ENCODE measurements at places on chromosomes 12 and 14.

- no peak for DNase-seq
Measured at GRCh38 chr14:102074415-102074964, 12.4 kb downstream of the HSP90AA1 start.

DNA sequence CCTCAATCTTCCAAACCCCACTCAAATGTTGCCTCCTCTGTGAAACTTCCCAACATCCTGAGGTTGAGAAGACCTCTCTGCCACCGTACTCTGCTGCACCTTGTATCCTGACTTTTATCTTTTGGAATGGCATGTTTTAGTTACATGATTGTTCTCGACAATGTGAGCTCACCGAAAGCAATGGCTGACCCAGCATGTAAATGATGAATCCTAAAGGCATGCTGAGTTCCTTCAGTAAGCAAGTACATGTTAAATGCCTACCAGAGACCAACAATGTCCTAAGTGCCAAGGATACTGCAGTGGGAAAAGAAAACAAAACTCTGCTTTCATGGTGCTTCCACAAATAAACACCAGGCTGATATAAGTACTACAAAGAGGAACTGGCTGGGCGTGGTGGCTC is 13.7 kb downstream of the PPP1R13B start:
- DNase-seq, result no peak

DNA sequence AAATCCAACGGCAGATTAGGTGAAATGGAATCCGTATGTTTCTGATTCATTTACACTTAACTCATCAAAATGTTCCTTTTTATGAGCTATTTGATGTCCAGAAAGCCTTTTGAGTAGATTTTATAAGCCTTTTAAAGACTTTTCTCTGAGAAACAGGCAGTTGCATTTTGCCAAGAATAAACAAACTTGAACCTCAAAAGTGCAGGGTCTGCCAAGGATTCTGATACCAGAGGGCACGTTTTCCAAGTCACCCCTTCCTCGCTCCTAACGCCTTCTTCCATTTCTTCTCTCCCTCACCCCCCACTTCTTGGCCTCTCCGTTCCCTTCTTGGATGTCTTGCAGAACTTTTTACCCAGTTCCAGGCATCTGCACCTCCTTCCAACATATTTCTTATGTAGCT is 200.6 kb upstream of the TBX3 start:
- DNase-seq, result no peak

DNA sequence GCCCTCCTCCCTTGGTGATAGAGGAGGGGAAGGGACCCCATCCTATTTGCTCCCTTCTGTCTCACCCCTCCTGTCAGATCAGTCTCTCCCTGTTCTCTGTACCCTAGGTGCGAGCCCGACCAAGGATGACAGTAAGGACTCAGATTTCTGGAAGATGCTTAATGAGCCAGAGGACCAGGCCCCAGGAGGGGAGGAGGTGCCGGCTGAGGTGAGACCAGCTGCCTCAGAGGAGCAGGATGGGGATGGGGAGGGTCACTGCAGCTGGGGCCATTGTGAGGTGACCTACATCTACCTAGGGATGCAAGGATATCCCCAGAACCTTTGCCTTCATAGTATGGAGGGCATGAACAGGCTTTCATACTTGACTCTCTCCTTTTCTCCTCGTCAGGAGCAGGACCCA is 22.2 kb downstream of the AGAP2 start:
- no peak for DNase-seq

DNA sequence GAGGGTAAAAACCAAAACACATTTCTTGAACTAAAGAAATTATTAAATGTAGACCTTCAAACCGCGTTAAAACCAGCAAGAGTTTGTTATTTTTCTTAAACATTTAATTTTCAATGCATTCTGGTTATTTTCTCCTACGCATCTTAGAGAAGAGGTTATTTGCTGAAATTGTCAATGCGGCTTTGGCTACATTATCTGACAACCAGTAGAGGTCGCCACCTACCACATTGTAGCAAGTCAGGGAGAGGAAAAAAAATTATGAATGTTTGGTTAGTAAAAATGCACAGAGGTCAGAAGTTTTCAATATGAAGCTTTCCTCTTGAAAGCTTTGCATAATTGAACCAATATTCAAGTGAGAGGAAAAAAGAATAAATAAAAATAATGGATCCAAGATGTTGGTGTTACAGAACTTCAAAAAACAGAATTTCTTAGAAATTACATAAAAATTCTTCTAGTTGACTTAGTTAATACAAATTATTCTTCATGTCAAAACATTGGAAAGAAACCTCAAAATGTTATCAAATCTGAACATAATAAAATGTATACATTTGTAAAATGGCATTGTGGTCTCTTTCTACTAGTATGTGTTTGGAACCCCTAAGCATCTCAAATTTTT is 159.4 kb upstream of the TMTC2 start:
- no peak for DNase-seq

- no peak for DNase-seq
Measured at GRCh38 chr12:46456356-46457334, 84.1 kb upstream of the SLC38A2 start.

GRCh38 chr14:31253746-31254471 is 46.3 kb upstream of the HECTD1 start:
- DNase-seq, result no peak

DNA sequence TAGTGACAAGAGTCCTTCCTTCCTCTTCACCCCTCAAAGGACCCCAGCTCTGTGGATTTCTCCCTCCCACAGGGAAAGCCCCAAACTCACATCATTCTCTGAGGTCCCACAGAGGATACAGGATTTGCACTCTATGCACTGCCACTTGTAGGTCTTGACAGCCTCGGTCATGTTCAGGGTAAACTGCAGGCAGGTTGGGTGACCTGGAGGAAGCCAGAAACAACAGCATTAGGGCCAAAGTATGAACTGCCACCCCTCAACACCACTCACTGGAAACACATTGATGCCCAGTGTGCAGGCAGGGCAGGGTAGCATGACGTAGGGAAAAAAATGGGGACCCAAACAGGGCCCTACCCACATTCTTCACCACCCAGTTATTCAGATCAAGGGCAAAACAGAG is 264.4 kb downstream of the DPF3 start:
- no peak for DNase-seq

- DNase-seq, result no peak
Measured at GRCh38 chr12:122687086-122687485, 16.1 kb downstream of the HCAR2 start.

- no peak for DNase-seq
Measured at GRCh38 chr12:96343347-96343954, 56.8 kb downstream of the CDK17 start.

GRCh38 chr14:92719421-92719820 is 29.0 kb downstream of the LGMN start:
- no peak for DNase-seq

DNA sequence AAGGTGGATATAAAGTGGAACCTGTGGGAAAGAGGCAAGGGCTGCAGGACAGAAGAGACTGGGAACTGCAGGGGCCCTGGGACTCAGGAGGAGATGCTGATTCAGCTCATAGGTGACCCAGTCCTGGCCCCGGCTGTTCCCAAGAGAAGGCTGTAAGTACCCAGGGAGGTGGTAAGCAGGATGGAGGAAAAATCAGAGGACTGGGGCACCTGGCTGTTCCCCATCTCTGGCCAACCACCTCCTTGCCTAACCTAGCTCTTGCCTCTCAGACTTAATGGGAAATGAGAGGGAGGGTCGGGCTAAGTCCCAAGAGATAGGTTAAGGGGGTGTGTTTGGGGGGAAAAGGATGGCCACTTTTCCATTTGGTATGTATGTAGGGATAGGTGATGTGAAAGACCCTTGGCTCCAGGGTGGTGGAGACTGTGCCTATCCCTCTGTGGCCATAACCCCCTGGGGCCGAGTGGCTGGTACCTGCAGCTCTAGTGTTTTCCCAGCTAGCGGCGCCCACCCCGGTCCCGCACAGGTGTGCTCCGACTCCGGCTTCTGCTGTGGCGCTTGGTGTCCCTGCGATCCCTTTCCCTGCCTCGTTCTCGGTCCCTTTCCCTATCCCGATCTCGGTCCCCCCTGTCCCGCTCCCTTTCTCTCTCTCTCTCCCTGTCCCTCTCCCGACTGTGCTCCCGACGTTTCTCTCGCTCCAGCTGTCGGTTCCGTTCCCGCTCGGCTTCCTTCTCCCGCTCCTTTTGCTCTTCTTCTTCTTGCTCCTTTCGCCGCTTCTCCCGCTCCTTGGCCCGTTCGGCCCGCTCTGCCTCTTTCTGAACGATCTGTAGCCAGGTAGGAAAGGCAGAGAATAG is 1.6 kb upstream of the CDH24 start:
- no peak for DNase-seq

DNA sequence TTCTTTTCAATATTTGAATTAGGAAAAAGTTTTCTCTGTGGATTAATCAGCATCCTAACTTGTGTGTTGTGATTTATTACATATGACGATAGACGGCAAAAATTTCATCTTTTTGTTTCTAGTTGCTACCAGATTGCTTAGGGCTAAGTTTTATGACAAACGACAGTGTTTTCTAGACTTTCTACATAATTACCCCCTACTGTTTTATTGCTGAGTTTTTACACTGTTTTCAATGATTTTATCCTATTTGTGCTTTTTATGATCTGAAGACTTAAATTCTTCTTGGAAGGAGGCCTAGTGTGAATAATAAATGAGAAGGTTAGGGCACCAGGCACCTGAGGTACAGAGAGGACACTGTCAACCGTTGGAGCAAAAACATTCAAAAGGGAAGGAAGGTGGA is 88.1 kb downstream of the TXNDC16 start:
- no peak for DNase-seq

DNA sequence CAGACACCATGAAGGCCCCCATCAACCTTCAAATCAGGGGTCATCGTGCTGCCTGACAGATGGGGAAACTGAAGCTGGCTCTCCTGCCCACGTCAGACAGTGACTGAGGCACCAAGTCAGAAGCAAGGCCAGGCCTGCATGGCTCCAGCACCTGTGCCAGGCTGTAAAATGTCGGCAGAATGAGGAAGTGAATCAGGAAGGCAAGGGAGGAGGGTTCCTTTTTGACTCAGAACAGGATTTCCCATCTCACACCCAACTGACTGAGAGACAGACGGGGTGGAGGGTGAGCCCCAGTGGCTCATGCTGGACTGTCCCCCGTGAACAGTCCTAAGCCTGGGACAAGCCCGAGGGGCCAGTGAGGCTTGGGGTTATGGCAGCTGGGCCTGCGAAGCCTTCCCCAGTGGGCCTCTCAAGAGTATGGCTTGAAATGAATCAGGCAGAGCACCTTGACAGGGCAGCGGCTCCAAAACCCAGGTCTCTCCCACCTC is 20.9 kb downstream of the SYNE3 start:
- no peak for DNase-seq

DNA sequence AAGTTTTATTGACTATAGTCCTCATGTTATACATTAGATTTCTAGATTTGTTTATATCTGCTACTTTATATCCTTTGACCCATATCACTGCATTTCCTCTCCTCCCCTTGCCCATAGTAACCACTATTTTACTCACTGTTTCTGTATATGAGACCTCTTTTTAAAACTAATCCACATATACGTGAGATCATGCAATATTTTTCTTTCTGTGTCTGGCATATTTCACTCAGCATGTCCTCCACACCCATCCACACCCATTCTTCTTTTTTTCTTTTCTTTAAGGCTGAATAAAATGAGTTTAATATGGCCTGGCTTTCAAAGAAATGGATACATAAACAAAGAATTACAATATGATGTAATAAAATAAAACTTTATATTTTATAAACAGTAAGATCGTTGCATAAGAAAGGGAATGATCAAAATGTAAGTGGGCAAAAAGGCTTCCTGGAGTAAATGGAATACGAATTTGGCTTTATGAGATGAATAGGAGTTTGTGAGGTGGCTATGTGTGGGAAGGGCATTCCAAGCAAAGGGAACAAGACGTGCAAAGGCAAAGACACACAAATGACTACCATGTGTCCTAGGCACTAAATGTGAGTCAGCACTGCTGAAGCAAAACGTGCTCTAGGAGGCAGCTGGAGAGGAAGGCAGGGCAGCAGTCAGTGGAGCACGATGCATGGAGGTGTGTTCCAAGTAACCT is 53.2 kb upstream of the HIF1A start:
- no peak for DNase-seq

DNA sequence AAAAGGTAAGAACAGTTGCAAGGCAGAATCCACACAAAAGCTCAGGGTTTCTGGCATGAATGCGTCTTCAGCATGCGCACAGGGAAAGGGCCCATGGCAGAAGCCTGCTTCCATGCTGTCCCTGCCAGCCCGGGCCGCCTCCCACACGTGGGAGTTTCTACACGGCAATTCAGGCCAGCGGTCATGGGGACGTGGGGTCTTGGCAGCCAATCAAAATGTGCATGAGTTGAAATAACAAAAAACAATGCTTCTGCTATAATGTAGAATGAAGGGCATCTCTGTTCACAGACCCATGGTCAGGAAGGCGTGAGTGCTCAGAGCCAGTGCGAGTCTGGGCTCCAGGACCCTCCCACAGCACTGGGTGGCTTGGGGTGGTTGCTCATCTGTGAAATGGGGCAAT is 28.6 kb downstream of the AMN start:
- DNase-seq, result no peak

DNA sequence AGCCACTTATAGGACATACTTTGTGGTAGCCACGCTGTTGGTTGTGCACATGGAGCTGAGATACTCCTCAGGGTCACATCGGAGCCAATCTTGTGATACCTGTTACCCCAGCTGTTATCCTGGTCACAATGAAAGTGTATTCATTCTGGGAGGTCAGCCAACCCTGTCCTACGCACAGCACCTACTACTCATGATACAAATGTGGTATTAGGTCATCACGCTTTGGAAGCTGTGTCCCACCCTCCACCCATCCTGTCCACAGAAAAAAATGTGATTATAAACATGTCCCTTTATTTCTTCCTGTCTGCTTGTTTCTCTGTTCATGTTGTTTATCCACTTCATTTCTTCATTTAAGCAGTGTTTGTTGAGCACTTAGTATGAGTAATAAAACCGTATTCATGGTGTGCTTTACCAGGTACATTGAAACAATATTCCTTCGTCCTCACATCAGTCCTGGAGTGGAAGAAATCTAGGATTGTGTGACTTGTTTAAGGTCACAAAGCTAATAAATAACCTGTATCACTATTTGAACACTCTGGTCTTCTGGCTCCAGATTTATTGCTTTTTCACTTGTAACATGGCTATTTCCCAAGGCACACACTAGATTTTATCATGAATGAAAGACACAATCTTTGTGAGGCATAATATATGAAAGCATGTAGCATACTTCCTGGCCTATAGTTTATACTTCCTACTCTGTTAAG is 73.1 kb downstream of the DERA start:
- DNase-seq, result no peak

GRCh38 chr12:111754671-111755070 is 12.1 kb upstream of the ALDH2 start:
- no peak for DNase-seq

- no peak for DNase-seq
Measured at GRCh38 chr12:64186789-64187188, 35.3 kb downstream of the KICS2 start.

GRCh38 chr12:87368259-87368658 is 660.9 kb downstream of the C12orf50 start:
- no peak for DNase-seq

DNA sequence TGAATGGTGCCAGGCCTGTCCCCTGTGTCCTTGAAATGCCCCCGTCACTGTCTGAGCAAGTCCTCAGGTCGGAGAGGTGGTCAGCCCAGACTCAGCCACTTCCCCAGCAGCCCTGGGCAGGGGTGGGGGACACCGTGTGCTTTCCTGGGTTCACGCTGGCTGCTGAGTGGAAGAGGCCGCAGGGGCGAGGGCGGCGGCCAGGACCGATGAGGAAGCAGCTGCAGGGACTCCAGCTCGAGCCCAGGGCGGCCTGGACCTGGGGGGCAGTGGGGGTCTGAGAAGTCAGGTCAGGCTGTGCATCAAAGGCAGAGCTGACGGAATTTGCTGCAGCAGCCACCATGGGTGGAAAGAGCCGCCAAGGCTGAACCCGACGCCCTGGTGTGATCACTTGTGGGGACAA is 28.4 kb downstream of the NOC4L start:
- no peak for DNase-seq

- no peak for DNase-seq
Measured at GRCh38 chr12:21697904-21698630, 40.4 kb upstream of the LDHB start.
